ENCODE measurements at places on chromosomes 5 and 9.

DNA sequence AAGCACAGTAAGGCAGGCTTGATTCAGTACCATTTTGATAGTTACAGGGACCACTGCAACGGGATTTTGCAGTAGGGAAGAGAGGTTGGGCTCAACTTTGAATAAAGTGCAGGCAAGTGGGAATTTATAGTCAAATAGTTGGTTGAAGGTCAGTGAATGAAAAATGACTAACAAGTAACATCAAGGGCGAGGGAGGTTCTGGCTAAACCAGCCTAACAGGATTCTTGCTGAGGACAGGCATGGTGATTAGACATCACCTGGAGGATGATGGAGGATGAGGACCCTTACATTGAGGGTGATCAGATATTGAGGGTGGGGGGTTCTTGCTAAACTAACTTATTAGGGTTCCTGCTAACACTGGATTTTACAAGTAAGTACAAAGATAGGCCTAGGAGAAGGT, 66.1 kb upstream of the SMC5 start:
- DNase-seq: no peak

DNA sequence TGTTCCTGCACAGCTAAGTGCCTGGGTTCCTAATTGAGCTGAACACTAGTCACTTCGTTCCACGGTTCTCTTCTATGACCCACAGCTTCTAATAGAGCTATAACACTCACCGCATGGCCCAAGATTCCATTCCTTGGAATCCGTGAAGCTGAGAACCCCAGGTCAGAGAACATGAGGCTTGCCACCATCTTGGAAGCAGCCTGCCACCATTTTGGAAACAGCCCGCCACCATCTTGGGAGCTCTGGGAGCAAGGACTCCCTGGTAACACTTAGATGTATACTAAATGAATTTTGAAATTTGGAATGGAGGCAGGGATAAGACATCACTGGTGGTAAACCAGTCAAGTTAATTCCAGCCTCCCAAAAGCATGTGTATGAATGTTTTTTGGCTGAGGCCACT, 60.4 kb downstream of the KIAA0825 start:
- DNase-seq: no peak

GRCh38 chr5:67095346-67096171, 101.0 kb downstream of the CD180 start:
- no peak for DNase-seq

DNA sequence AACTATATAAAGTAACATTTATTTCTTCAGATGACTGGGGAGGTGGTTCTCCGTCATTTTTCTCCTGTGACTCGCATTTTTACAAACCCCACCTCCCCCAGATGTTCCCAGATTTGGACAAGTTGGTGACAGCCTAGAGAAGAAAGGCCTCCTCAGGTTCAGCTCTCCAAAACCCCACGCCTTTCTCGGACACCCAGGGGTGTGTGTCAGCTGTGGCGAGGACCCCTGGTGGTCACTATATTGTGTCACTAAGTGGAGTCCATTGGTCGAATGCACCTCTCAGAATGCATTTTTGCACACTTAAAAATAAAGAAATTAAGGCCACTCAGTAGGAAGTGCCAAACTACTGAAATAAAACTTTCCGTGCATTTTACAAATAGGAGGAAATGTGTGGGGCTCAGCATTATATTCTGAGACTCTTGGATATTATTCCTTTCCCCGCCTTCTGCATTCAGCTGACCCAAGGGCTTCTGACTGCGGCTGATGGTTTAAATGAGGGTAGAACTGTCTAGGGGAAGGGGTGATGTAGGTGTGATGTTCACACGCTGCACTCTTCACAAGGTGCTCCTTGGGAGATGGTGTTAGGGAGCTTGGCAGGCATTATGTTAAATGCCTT, 47.6 kb downstream of the ACO1 start:
- peak; percentile 46 for DNase-seq

- DNase-seq: no peak
Measured at GRCh38 chr9:9901624-9902023, 711.2 kb downstream of the PTPRD start.

DNA sequence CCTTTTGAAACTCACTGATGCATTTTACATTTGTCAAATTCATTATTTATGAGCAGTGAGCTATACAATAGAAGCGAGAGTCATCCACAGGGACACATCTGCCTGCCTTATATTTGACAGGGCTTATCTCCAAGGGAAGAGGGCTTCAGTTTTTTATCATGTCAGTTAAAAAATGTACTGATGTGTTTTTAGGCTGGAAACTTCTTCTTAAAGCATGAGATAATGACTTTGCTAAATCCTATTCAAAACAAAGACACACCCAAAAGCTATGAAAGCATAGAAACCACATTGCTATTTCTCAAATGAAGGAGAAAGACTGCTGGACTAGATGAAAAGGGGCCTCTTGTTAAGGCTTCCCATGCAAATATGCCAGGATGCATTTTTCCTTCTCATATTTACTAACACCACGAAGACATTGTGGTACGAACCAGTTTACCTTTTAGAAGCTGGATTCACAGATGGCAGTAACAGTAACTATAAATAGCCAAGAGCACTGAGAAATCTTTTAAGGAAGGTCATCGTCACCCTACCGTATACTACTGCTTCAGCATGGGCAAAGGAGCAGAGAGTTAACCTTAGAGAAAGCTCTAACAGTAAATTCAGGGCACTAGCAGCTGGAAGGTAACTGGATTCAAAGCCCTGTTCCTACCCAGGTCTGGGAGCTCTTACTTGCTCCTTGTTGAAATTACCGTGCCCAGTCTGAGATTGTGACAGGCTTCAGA, 86.3 kb upstream of the IFNK start:
- DNase-seq: no peak

- no peak for DNase-seq
Measured at GRCh38 chr5:173320259-173320658, 8.0 kb downstream of the STC2 start.

- DNase-seq: no peak
Measured at GRCh38 chr9:83198371-83198770, 135.4 kb upstream of the RASEF start.

DNA sequence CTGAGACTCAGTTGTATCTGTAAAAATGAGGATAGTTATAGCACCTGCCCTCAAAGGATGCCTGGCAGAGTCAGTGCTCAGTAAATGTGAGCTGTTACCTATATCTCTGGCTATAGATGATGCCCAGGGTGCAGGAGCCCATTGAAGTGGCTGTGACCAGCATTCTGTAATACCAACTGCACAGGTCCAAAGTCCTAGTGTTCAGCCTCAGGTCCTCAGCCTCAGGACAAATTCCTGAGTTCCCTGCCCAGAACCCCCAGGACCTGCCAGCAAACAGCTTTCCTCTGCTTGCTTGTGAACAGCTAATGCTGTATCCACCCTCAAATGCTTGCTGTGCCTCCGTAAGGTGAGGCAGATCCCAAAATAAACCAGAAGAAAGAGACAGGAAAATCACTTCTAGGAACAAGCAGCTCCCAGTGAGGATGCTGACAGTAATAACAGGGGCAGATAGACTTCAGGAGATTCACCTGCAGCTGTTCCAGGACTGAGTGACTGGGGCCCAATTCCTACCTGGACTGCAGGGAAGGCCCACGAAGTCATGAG, 80.8 kb downstream of the SIL1 start:
- DNase-seq: no peak

- DNase-seq: no peak
Measured at GRCh38 chr5:14204785-14205321, 61.7 kb downstream of the TRIO start.

Data from activated CD8-positive, alpha-beta memory T cell treated with anti-CD3 and anti-CD28 coated beads, Interleukin-2, amount 50 U/mL, for 4 hours (primary cell).